ENCODE measurements at places on chromosomes 12 and 14. TPM values are rescaled to one million over a fixed set of nuclear protein-coding genes. Genes with fewer than 3 reads are reported as not detected.
A peak's percentile ranks its signal among the peaks of the same experiment; 100 is the strongest.

DNA sequence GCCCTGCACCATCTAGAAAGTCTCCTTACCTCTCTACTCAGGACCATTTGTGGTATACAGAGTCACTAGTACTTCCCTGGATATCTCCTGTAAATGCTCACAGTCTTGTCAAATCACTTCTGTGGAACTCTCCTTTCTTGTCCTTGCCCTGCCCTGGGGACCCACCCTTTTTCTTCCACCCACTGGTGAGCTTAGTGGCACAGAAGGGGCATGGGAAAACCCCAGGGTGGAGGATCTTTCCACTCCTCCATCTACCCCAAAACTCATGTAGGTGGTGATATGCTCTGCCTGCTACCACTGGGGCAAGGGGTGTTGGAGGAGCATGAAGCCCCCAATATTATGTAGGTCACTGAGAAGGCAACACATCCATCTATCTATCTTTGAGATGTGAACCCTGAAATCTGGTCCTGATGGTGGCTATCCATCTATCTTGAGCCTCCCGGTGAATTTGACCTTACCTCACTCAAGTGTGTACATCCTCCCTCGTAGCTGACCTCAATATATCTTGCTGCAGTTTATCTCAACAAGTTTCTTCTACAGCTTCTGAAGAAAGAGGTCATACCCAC lies 943 bp downstream of the TESPA1 start:
- no peak for DNase-seq

- no peak for DNase-seq
Measured at GRCh38 chr14:90607141-90607540, 209.1 kb downstream of the TTC7B start.

- DNase-seq, result no peak
Measured at GRCh38 chr14:68460541-68460940, 332.3 kb downstream of the ZFP36L1 start.

The COX8C gene
- 0.43 TPM for total RNA-seq

DNA sequence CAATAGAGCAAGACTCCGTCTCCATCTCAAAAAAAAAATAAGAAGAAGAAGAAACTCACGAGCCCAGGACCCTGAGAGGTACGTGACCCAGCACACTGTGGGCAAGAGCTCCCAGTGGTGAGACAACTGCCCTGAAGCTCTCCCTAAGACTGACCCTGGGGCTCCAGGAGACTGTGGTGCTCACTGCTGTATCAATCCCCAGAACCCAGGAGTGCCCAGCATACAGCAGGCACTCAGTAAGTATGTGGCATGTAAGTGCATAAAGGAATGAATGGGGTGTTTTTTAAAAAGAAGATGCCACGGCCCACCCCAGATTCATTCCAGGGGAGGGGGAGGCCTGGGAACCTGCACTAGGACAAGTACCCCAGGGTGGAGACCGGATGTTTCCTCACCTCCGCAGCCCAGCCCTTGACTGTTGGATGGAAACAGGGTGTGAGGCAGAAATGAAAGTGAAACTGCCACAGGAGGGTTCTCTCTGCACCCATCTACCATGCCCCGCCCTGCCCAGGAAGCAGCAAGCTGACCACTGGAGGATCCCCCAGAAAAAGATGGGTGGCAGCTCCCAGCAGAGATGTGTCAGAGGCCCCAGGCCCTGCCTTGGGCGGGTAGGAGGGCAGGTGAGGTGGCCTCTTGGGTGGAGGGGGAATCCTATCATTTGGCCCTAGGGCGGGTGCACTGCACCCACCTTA lies 12.2 kb downstream of the ITPK1 start:
- DNase-seq, result peak; percentile 42

The ACSS3 gene
- total RNA-seq, result 24.4 TPM

The GMPR2 gene
- total RNA-seq, result 91.6 TPM

DNA sequence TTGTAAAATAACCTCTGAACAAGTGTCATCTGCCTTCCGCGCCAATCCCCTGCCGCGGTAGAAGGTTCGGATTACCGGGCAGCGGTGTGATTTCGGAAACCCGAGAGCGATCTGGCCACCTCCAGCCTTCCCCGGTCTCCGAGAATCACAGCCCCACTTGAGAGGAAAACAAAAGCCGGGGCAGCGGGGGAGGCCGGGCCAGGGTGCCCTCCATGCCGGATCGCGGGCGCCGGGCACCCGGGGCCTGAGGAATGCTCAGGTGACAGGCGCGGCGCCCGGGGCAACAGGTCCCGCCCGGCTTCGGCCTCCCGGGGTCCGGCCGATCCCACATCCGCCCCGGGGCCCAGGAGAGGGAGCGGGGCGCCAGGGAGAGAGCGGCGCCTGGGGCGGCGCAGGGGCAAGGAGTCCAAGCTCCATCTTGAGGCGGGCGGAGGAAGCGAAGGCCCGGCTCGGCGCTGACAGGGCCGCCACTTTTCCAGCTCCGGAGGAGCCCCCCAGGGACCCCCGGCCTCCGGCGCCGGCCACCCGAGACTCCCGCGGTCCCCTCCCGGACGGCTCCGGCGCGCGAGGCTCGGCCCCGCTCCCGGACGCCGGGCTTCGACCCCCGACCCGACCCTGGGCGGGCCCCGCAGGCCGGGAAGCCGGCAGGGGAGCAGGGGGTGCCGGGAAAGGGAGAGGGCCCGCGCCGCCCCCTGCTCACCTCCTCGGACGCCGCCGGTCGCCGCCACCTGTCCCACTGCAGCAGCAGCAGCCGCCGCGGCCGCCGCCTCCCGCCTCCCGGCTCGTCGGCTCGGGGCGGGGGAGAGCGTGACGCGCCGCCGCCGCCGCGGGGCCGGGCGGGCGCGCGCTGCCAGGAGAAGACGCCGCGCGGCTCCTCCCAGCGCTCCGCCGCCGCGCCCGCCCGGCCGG lies at the start of gene CLIP1:
CLIP1 (minus strand) TSS at position 849 of the 909 bp plus-strand sequence. CDS start 42,217 bp downstream, outside the sequence.
- DNase-seq, result peak; percentile 33

The ISCA2 gene
- 34.3 TPM for total RNA-seq

GRCh38 chr12:10584415-10584814 lies 29.0 kb downstream of the MAGOHB start:
- no peak for DNase-seq

DNA sequence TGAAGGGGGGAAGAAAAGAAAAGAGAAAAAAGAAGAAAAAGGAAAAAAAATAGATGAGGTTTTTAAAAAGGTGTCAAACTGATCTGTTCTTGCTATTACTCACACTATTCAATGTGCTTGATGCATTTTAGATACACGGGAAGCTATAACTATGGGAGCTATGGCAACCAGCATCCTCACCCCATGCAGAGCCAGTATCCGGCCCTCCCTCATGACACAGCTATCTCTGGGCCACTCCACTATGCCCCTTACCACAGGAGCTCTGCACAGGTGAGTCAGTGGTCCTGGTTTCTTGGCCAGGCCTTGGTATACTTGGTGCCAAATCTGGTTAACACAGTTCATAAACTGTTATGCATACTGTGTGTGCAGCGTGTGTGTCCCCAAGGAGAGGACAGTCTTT lies 24.0 kb upstream of the RIC8B start:
- no peak for DNase-seq

GRCh38 chr14:100532906-100533655 lies 54.1 kb downstream of the BEGAIN start:
- peak; percentile 30 for DNase-seq

DNA sequence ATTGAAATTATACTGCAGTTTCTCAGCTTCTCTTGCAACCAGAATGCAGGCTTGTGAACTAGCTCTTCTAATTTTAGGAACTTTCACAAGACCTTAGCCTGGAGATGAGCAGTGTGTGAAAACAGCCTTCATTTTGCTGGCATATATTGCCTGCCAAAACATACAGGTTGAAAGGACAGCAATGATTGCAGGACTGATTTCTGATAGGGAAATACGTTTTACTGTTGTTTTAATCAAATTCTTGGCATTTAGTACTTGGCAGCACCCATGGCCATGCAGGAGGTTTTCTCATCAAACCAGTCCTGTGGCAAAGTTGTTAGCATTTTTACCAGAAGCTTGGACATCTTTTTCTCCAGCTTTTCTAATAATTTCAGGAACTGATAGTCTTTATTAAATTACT lies 91.9 kb upstream of the MUCL1 start:
- no peak for DNase-seq

DNA sequence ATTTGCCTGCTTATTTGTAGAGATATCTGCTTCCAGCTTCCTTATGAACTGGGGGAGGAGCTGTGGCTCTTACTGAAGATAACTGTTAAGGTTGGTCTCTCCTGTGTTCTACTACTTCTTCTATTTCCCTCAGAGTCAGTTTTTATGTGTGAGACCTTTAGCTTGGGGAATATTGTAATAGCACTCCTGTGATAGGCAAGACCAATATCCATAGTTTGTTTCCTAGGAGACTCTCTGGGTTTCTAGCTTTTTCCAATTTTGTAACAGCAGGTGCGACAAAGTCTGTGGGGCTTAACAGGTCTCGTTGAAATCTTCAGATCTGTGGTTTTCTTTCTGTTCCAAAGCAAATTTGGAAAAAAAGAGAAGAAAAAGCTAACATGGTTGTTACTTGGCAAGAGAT lies at the start of gene OR10G3:
OR10G3 (minus strand) TSS at position 101 of the 400 bp plus-strand sequence. CDS start 9,332 bp downstream, outside the sequence.
- DNase-seq, result no peak

- no peak for DNase-seq
Measured at GRCh38 chr12:97048421-97049035, 141.5 kb downstream of the NEDD1 start.

- no peak for DNase-seq
Measured at GRCh38 chr12:101727098-101727497, 12.2 kb downstream of the SYCP3 start.

DNA sequence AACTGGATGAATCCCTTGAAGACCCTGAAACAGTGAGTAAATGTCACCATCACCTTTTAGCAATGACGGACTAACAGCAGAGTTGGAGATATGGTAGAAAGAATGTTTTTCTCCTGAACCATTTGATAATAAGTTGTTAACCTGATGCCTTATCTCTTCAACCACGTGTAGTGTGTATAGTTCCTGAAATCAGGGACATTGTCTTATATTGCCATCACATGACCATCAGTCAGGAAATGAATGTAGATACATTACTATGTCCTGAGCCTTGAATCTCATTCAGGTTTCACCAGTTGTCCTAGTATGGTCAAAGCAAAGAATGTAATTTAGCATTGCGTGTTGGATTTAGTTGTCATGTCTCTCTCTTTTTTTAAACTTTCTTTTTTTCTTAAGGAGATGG lies 15.7 kb downstream of the ATP6V0A2 start:
- no peak for DNase-seq

The GARIN6 gene
- total RNA-seq, result not detected

DNA sequence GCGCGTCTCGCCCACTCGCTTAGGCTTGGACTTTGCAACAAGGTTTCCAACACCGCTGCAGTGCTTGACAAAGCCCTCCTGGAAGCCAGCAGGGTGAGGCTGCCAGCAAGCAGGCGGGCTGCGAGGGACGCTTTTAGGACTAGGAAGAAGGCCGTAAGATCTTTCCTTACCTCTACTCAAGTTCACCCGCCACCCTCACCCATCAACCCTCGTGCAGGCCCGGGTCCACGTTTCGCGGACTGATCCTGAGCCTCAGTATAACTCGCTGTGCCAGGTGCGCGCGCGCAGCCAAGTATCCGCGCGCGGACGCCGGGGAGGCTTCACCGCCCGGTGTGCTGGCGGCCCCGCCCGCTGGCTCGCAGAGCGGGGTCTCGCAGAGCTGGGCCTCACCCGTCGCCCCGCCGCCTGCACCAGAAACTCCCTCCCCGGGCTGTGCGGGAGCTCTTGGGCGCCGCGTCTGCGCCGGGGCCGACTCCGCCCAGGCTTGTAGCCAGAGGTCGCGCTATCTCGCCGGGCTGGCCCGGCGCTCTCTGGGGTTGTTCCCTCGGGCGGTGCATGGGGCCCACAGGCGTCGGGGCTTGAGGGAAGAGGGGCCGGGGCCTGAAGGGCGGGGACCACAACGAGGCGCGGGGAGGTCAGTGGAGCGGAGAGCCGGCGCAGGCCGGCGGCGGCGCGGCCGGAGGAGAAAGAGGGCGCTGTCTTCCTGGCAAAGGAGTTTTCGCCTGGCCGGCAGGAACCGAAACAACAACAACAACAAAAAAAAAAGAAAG lies 7.6 kb upstream of the SIX1 start:
- DNase-seq, result no peak

The TRHDE gene
- 6.9 TPM for total RNA-seq

DNA sequence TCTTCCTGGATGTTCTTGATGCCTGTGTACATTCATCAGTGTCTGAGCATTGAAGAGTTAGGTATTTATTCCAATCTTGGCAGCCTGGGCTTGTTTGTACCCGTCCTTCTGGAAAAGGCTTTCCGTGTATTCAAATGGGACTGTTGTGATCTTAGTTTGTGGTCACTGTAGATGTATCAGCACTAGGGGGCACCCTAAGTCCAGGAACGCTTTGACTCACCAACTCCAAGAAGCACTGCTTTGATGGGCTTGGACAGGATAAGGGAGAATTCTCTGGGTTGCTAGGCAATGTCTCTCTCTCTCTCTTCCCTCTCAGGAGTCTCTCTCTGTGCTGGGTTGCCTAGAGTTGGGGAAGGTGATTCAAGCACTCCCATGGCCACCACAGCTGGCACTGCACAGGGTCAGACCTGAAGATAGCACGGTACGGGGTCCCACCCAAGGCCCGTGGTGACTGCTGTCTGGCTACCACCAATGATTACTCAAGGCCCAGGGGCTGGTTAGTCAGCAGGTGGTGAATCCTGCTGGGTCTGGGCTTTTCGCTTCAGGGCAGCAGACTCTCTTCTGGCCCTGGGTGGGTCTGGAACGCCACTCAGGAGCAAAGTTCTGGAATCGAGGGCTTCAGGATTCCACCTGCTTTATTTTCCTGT lies 211.1 kb upstream of the RGS6 start:
- peak; percentile 46 for DNase-seq

GRCh38 chr14:69101331-69101826 lies 51.5 kb downstream of the DCAF5 start:
- DNase-seq, result peak; percentile 38

- DNase-seq, result no peak
Measured at GRCh38 chr14:50657753-50658152, 10.4 kb downstream of the SAV1 start.

The GPR65 gene
- total RNA-seq, result 3.0 TPM

The FLRT2 gene
- 20.5 TPM for total RNA-seq

The HOXC4 gene
- total RNA-seq, result 0.89 TPM

The MORN3 gene
- total RNA-seq, result 0.69 TPM

GRCh38 chr14:85534458-85535293 lies 4.7 kb downstream of the FLRT2 start:
- DNase-seq, result no peak

- DNase-seq, result no peak
Measured at GRCh38 chr12:80714055-80714454, 2.7 kb upstream of the MYF5 start.

The ATXN7L3B gene
- total RNA-seq, result 45.9 TPM

All from mucosa of gallbladder (tissue), 1 donor.